ENCODE measurements at places on chromosomes 12 and 14. TPM values are rescaled to one million over a fixed set of nuclear protein-coding genes. Genes with fewer than 3 reads are reported as not detected.

The EML5 gene
- 0.58 TPM for total RNA-seq

The SMIM41 gene
- not detected for total RNA-seq

The RNASE1 gene
- total RNA-seq: 2.1 TPM

The RNASE13 gene
- total RNA-seq: not detected

The EFS gene
- not detected for total RNA-seq

The TMPRSS12 gene
- not detected for total RNA-seq

The PRPF39 gene
- 13.7 TPM for total RNA-seq

The OR6C2 gene
- total RNA-seq: not detected

The ADAM21 gene
- 0.88 TPM for total RNA-seq

The IPO4 gene
- total RNA-seq: 42.7 TPM

The SRGAP1 gene
- total RNA-seq: 2.1 TPM

The GUCY2C gene
- total RNA-seq: not detected

The INHBC gene
- not detected for total RNA-seq

The GALNT9 gene
- 1.7 TPM for total RNA-seq

The TMEM63C gene
- 0.77 TPM for total RNA-seq

The CD69 gene
- not detected for total RNA-seq

The PLEK2 gene
- total RNA-seq: not detected
